Stimulated activated CD4-positive, alpha-beta T cell treated with anti-CD3 and anti-CD28 coated beads, Interleukin-4, amount 100 ng/mL, for 1 hour (primary cell): ENCODE measurements at places on chromosomes 16 and 17.

DNA sequence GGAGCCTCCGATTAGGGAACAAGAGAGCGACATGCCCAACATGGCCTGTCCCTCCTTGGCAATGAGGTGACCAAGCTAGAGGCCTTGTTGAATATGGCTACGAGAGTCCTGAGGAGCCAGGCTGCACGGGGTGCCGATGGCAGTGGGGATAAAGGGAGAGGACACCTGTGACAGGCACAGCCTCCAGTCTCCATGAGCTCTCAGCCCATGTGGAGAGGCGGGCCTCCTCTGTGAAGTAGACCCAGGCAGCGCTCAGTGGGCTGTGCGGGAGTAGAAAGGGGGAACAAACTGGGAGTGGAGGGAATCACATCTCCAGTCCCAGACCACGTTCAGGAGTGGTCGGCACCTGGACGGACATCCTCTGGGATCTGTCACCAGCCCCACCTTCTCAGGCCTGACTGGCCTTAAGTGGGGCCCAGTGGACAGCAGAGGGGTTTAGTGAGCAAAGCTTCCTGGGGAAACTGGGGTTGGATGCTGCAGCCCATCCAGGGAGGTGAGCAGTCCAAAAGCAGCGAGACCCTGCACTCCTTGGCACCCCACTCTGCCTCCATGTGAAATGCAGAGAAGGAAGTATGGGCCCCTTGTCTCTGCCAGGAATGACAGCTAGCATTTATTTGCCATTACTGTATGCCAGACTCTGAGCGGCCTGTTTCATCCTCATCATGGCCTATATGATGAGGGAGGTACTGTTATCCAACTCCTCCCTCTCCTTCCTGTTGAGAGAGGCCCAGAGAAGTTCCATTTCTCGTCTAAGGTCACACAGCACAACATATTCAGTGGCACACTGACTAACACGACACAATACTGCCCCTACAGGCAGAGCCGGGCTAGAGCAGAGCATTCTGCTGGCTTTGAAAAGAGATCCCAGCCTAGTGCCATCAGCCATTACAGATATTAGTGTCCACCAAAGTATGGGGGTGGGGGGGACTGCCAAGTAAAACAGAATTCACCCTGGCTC lies 4.5 kb upstream of the TMEM92 start:
- peak; percentile 65 for DNase-seq

DNA sequence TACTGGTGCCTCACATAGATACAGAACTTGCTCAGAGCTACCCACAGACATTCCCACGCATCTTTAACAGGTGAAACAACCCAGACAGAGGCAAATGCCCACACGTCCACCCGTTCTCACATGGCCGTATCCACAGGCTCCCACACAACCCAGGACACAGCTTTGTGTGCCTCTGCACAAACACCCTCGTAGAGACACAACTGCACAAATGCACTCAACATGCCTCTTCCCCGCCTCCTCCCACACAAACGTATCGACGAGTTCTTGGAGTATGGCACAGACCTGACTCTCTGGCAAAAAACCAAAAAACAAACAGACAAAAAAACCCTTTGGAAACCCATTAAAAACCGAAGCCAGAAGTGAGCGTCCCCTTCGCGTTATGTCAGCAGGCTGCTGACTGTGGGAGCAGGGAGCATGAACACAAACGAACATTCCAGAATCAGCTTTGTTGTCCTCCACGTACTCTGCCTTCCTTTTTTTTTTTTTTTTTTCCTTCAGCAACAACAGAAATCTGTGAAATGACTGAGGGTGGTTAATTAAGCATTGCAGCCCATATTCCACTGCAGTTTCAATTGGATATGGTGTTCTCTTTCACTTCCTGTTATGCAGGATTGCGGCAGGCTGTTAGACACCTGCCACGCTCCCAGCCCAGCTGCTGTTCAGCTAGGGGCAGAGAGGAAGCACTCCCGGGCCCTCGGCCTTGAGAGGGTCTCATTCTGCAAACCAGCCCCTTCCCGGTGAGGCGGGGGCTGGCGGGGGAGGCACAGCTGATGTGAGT lies 313.7 kb downstream of the MAF start:
- peak; percentile 14 for DNase-seq

GRCh38 chr16:72357910-72358309 lies 186.0 kb upstream of the PMFBP1 start:
- DNase-seq, result no peak

DNA sequence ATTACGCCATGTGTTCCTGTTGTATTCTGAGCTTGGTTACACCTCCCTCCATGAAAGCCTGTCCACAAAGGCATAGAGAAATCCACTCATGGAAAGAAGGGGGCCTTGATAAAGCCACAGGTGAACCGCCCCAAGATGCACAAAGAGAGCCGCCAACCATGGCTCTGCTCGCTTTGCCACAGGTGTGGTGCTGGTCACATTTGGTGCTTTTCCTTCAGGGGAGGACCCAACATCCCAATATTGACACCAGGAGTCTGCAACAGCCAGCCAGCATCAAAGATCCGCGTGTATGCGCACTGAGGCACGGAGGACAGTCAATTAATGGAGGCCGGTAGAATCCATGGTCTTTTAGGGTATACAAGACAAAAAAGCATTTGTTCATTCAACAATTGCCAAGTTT lies 7.3 kb downstream of the ABCA3 start:
- no peak for DNase-seq

GRCh38 chr16:47643323-47644000 lies 182.3 kb downstream of the PHKB start:
- DNase-seq, result no peak

DNA sequence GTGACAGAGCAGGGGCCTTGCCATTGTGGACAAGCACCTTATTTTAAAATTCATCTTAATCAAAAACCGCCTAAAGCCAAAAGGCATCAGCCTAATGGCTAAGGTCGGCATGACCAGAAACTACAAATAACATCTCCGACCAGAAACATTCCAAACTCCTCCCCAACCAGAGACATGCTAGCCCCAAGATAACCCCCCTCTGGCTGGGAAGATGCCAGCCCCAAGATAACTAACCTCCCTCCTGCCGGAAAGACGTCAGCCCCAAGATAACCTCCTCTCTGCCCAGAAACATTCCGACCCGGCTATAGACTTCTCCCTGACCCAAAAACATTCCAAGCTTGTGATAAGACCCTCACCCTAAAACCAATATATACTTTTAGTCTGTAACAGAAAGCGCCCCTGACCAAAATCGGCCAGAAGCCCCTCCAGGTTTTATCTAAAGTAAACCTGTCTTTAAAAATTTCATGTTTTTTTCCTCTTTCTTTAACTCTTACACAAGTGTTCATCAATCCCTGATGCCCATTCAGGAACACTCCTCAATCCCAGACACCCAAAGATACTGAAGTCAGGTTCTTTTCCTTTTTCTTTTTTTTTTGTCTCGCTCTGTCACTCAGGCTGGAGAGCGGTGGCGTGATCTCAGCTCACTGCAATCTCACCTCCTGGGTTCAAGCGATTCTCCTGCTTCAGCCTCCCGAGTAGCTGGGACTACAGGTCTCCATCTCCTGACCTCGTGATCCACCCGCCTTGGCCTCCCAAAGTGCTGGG lies 32.7 kb downstream of the TLE7 start:
- DNase-seq, result no peak

- DNase-seq, result no peak
These were observed 70.1 kb downstream of the COPRS start for GRCh38 chr17:31788956-31789355.

GRCh38 chr16:84648595-84649510 lies 542 bp downstream of the KLHL36 start:
- DNase-seq, result peak; percentile 47

GRCh38 chr16:60810250-60810649 lies 1226.0 kb downstream of the CDH8 start:
- no peak for DNase-seq

DNA sequence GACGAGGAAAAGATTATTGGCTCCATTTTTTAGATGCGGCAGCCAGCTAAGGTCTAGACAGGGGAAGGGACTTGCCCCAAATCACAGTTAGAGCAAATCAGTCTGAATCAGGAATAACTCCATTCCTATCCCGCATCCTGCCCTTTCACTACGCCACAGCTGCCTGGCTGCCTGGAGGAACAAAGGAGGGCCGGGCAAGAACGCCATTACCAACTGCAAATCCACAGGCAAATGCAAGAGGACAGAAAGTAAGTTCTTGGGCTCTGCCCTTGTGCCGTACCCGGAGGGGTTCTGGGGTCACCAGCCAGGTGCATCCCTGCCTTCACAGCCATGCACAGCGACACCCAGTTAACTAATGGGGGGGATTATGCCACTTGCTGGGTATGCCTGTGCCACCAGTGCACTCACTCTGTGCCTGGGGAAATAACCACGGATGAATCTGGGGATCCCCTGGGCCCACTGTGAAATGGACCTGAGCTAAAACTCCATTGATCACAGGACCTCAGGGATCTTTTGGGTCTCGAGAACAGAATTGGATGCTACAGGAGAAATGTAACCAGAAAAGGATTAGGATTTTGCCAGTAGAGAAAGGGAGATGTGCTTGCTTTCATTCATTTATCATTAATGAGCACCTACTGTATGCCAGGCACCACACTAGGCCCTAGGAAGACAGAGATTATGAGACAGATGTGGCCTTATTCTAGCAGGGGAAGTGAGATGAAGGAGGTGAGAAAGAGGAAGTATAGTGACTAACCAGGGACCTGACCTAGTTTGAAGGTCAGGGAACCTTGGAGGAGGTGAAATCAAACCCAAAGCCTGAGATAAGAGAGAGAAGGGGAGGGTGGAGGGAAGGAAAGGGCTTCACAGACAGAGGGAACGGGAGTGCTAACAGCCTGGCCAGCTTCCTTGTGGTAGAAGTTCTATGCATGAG lies 17.7 kb downstream of the BCL7C start:
- no peak for DNase-seq

DNA sequence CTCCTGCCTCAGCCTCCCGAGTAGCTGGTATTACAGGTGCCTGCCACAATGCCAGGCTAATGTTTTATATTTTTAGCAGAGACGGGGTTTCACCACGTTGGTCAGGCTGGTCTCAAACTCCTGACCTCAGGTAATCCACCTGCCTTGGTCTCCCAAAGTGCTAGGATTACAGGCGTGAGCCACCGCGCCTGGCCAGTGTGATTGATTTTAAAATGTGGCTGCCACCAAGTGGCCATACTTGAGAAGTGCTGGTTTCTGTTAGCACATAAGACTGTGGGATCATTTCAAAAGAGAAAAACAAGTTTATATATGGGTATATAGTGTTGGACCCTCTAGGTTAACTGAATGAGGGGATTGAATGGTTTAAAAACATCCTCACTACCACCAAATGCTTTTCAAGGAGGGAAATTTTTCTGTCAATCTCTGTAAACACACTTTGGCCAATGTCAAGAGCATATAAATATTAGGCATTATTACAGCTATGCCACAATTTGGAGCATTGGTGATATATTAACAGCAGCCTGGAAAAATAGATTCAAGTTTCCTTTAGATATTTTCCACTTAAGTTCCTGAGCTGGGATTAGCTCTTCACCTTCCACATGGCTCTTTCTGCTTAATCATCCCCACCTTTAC lies 13.5 kb upstream of the DHRS13 start:
- DNase-seq, result peak; percentile 46

DNA sequence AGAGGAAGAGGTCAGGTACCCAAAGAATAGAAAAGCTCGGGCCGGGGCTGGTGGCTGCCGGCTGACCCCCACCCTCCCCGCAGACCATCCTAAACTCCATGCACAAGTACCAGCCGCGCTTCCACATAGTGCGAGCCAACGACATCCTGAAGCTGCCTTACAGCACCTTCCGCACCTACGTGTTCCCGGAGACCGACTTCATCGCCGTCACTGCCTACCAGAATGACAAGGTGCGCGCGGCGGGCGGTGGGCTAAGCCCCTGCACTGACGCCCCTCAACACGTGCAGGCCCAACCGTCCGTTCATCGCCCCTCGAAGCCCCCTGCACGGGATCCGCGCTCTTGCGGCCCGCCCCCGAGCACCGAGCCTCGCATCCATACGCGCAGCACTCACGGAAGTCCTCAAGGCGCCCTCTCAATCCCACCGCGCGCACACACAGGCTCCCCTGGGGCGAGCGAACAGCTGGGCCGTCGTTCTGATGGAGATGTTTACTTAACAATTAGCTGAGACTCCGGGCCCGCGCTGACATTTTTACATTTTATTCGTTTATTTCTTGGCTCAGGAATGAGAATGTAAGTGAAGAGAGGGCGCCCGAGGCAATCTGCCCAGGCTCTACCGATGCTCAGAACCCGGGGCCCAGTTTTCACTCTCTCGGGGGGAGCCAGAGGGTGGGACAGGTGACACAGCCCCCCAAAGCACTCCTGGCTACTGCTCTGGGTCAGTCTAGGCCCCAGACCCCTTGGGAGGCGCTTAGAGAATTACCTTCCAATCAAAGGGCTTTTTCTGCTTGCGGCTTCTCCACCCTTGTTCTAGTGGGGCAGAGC lies 3.5 kb downstream of the TBX2 start:
- no peak for DNase-seq

DNA sequence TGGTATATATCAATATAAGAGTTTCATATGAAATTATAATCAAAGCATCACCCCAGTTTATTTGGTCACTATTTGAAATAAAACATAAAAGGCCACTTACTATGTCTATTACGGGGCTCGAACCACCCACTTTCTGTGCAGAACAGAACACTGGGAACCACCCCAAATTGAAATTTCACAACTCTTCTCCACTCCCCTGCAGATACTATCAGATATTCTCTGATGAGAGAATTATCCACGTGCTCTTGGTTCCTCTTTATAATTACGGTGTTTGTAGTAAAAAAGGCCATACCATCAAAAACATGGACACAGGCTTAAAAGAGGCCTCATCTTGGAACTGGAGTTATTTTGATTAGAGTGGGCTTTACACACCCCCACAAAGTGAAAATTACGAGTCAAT lies 82.8 kb downstream of the WDR59 start:
- no peak for DNase-seq

DNA sequence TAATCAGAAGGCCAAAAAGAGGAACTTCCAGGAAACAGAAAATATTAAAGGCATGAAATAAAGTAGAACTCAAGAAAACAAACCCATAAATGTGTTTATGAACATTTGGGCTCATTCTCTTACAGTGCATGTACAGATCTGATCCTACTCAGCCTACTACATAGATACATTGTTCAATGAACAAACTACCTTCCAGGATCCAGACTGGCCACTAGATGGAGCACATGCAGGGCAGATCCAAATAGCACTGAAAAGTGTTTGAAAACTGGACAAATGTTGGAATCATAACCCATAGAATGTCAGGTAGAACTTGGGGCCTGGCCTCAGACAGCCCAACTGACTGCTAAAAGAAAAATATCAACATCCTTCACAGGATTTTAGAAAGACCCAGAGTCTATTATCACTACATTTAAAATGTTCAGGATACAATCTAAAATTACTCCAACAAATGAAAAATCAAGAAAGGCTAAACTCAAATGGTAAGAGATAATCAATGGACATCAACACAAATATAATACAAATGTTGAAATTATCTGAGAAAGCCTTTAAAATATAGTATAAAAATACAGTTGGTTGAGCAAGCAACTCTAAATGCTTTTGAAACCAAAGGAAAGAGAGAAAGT lies 122.4 kb upstream of the NUDT7 start:
- DNase-seq, result no peak

GRCh38 chr17:78185981-78186691 lies 716 bp downstream of the TK1 start:
- no peak for DNase-seq

- no peak for DNase-seq
These were observed 10.7 kb downstream of the EPOP start for GRCh38 chr17:38663964-38664644.
